ENCODE measurements at places on chromosomes 1 and 21.

DNA sequence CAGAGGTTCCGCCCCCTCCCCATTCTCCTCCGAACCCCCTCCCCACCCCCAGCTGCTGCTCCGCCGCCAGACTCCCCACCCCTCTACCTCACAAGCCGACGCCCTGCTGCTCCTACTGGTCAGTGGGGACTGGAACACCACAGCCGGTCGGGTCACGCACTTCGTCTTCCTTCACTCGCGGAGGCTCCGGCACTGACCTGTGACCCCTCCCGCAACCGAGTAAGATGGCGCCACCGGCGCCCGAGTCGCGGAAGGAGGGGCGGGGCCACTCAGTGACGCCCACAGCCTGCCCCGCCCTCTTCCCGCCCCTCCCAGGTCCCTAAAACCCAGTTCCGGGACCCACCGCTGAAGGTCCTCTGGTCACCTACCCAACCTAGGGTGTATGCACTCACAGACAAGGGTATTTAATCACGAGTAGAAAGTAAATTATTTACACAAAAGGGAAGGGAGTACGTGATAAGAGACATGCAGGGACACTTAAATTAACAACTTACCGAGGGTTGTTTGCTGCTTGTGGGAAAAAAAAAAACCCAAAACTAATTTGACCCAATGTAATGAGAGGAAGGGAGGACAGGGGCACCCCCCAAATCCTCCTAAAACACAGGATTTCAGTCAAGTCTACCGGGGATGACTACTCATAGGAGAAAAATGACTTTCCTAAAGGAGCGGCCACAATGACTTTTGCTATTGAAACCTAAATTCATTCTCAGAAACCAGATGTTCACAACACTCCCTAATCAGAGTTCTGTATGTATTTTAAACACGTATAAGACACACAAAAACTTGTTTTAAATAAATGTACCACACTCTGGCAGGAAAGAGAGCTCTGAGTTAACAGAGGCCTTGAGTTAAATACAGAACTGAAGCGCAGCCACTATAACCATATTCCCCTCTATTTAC is at the start of gene RIT1:
Gene RIT1 (minus strand): TSS at position 194 of the 900 bp plus-strand sequence. CDS start 588 bp downstream, outside the sequence.
- DNase-seq: peak; percentile 93

- DNase-seq: peak; percentile 80
Measured at GRCh38 chr1:25609921-25610320, 6.7 kb upstream of the MAN1C1 start.

DNA sequence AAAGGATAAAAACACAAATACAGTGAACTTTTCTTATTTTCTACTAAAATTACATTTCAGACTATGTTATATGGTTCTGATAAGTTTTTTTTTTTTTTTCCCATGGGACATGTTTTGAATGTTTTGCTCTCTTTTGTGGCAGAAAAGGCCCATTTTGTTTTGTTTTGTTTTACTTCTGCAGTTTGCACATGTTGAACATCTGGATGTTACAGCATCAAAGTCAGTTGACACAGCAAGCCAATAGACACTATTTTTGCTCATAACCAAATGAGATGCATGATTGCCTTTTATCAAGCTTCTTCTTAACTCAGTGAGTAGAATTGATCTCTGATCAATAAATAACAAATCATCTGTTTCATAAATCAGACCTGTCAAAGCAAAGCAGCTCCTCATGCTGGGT is 904.2 kb downstream of the ADGRL2 start:
- no peak for DNase-seq

GRCh38 chr1:145826030-145826429 is 2.0 kb downstream of the POLR3C start:
- no peak for DNase-seq
